Fibroblast of the conjunctiva (primary cell): ENCODE measurements at places on chromosomes 5 and 9.

DNA sequence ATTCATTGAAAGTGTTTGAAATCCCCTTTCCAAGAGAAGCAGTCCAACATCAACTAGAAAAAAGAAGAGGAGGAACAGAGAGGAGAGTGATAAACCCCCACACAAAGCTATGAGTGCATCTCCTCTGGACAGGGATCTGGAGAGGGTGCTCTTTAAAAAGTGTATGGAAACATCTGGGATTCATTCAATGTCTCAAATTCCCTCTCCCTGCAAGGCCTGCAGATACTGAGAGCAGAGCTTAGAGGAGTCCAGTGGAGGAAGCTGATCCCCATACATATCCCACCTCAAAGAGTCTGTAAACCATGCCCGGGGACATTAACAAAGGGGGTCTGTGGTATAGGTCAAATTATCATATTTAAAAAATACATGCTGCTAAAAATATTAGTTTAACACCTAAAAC lies 2.2 kb downstream of the SPOCK1 start:
- DNase-seq = no peak

DNA sequence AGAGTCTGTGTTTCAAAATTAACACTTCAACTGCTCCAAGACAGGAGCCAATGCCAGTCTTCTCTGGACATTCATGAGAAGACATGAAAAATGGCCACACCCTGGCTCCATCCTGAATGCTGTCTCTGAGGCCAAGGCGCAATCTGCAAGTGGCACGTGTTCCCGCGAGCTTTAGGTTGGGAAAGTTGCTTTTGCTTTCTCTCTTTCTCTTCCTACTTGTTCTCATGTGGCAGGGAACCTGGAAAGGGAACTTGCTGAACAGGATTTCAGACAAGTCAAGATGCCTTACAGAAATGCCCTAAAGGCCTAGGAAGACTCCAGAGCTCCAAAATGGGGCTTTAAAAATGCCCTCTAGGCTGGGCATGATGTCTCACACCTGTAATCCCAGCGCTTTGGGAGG lies 91.9 kb upstream of the OTULINL start:
- no peak for DNase-seq

DNA sequence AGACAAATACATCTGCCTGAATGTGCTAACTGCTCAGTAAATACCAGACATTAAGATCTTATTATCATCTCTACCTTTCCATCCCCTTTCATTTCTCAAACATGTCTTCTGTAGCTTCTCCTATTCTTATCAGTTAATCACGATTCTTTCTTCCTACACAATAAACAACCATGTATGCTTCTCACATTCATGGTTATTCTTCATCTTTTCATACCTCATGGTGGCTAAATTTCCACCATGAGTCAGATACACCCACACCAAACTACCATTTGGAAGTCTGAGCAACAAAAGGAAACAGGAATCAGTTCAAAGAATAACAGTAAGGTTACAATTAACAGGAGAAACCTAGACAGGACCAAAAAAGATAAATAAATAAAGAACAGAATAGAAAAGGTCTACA lies 7.7 kb downstream of the ZNF622 start:
- DNase-seq = no peak

DNA sequence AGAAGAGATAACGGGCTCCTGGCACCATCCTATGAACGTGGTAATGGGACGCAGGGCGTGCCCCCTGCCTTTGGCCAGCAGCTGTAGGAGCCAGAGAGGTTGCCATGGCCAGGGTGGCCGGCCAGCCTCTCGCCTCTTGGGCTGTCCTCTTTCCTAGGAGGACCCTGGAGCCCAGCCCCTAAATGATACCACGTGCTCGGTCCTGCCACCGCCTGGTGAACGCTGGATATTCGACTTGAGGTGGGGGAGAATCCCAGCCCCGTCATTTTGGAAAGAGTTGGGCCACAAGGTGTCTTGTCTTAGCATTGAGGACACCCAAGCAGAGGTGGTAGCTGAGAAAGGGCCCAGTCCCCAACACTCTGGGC lies 391 bp upstream of the NRG2 start:
- DNase-seq = no peak

DNA sequence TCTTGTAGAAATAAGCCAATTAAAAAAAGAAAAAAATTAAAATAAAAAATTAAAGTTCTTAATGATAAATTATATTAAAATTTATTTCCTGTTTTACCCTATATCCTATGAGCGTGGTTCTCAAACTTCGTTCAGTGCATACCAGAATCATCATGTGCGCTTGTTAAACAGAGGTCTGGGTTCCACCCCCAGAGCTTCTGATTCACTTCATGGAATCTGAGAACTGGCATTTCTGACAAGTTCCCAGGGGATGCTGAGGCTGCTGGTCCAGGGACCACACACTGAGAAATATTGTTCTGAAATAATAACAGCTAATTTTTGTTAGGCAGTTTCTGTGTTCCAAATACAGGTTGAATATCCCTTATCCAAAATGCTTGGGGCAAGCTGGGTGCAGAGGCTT lies 79.3 kb downstream of the TMC1 start:
- DNase-seq = no peak

DNA sequence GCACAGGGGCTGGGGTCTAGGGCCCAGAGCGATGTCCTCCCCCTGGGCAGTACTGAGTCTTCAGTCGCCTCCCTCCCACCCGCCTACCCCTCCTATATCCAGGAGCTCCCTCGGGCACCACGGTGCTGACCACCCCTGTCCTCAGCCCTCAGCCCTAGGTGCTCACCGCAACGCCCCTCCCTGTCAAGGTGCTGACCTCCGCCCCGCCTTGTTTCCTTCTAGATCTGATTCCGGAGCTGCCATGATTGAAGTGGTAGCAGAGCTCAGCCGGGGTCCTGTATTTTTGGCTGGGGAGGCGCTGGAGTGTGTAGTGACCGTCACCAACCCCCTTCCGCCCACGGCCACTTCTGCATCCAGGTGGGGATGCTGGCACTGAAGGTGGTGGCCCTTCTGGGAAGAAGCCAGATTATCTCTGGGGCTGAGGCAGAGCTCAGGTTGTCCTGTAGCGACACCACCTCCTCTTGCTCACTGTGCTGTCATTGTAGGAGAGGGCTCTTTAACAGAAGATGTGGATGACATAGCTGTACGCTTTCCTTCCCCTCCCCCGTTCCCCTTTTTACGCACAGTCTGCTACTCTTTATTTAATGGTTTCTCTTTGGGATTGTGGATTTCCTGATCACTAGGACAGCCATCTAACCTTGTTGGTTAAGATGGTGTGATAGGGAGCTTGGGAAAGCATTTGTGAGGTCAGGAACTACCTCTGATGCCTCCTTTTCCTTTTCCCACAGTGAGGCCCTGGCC lies 598 bp downstream of the RGP1 start:
- no peak for DNase-seq

DNA sequence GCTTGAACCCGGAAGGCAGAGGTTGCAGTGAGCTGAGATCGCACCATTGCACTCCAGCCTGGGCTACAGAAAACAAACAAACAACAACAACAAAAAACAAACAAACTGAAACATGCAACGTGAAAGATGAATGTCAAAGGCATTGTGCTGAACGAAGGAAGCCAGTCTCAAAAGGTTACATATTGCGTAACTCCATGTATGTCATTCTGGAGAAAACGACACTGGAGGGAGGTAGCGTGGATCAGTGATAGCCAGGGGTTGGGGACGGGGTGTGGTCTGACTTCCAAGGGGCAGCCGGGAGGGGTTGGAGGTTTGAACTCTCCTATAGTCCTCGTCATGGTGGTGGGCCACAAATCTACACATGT lies 12.1 kb upstream of the WDR5 start:
- DNase-seq = no peak

GRCh38 chr9:121952611-121953010 lies 140.5 kb downstream of the TTLL11 start:
- DNase-seq = no peak

GRCh38 chr5:78078858-78079257 lies 215.6 kb downstream of the AP3B1 start:
- DNase-seq = no peak

DNA sequence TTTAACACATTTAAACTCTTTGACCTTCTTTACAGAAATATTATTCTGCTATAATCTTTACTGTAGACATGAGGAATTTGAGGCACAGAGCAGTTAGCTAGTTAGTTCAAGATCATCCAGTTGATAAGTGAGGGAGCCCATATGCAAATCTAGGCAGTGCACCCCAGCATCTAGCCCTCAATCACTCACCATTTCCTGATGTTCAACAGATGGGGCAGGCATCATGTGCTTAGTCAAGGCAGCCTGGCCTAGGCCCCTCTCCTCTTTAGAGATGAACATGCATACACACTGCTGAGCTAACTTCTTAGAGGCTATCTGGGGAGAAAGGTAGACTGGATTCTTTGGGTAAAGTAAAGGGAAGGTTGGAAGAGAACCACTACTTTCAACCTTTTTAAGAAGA lies 206.8 kb upstream of the SLC24A2 start:
- no peak for DNase-seq

GRCh38 chr9:3214741-3215140 lies 311.1 kb downstream of the RFX3 start:
- DNase-seq = no peak

DNA sequence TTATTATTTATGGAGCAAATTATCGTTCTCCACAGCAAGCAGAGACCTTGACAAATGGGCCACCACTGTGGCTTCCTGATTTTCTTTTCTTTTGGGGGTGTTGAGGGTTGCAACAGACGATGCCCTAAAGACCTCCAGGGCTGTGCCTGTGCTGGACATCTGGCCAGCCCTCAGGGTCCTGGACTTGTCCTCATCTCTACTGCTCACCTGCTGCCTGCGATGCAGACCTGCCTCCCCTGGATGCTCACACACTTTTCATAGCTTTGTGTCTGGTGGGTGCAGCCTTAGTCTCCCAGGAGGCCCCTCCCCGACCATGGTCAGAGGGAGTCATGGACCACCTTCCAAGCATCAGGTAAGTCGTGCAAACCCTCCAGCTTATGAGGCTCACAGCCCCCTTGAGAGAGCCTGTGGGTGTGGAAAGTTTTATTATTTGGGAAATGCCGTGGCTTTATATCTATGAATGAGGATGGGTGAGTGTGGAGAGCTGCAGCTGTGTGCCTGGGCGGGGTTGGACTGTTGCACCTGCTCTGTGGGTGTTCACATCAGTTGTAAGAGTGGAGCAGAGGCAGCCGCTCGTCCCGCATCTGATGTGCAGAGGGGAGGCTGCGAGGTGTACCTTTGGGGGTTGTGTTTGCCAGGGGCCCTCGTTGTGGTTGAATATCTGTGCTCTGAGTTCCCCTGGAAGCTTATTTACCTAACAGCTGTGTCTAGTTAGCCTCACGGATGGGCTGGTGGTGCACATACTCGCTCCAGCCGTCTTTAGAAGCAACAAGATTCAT lies 126.3 kb upstream of the IRX4 start:
- DNase-seq = no peak

DNA sequence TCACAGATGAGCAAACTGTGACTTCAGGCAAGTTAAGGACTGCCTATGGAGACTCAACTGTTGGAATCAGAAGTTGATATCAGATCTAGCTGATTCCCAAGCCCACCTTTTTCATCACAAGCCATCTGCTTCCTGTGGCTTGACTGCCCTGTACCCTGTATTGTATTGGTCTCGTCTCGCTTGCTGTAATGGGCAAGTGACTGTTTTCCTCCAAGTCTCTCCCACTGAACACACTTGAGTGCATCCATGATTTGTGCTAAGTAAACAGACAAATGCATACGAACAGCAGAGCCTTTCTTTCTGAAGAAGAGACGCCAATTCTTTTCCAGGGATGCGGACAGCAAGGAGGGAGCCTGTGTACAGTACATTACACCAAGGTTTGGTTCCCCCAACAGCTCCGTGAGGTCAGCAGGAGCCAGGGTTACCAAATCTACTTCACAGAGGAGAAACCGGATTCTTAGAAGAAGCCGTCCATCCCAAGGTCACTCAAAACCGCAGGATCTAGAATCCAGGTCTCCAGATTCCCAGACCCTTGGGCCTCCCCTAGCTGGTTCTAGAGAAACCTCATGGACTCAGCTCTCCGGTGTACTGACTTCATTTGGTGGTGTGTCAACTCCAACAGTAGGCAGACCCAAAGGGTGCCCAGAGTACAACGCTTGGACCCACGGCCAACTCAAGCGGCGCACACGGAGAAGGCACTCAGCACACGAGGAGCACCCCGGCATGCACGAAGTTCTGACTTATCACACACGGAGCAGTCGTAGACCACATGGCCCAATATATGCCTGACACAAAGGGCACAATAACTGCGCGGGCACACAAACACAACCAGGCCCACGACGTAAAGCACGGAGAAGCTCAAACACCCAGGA lies 1.1 kb downstream of the BAG1 start:
- DNase-seq = no peak

DNA sequence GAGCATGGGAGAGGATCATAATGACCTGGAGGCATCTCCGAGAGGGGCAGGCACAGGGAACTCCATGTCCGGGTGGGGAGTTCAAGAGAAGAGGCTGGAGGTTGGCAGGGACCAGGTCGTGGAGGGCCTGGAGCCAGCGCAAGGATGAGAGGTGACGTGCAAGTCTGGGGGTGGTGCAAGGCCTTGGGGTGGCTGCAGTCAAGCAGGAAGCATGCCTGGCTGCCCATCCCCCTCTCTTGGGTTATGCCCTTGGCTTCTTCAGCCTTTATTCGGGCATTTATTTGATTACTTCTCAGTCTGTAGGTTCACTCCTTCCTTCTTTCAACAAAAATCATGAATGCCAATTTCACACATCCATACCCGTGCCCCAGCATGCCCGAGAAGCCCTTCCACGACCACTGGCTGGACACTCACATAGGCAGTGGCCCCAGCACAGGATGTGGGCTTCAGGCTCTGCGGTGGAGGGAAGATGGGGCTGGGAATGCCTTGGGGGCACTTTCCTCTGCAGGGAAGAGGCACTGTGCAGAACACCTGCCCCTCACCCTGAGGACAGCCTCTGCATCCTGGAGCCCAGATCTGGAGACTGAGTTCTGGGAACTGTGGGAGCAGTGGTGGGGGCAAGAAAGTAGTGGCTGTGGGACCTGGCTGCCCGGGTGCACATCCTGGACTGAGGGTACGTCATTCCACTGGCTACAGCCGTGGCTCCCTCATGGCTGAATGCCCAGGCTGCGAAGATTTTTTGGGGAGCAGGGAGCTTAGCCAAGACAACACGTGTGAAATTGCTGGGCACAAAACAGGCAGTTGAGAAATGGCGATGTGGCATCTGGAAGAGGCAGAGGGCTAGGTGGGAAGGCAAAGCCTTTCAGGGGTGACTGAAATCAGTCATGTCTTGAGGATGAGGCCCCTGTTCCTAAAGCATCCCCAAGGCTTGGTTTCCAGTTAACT lies 38.6 kb downstream of the CRB2 start:
- DNase-seq = no peak

DNA sequence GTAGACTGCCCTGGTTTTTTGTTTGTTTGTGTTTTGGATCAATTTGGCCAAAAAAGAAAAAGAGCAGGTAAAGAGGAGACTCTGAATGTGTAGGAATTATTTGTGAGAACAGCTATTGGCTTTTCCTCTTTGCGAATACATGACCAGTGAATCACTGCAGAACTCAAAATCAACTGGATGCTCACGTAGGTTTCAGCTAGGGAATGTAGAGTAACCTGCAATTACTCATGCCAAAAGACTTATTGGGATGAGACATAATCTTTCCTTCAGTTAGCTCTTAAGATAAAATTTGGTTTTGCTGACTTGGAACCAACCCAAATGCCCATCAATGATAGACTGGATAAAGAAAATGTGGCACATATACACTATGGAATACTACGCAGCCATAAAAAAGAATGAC lies 348.0 kb downstream of the NPR3 start:
- no peak for DNase-seq

- DNase-seq = no peak
These were observed 128.1 kb downstream of the CPLANE1 start for GRCh38 chr5:37121027-37121426.
